ENCODE measurements at places on chromosomes 1 and 21.

GRCh38 chr1:67630438-67631045 lies 54.5 kb upstream of the GADD45A start:
- no peak for DNase-seq

GRCh38 chr1:52771384-52771783 lies 45.1 kb downstream of the ZYG11B start:
- no peak for DNase-seq

GRCh38 chr1:181140891-181141290 lies 52.4 kb downstream of the IER5 start:
- no peak for DNase-seq

DNA sequence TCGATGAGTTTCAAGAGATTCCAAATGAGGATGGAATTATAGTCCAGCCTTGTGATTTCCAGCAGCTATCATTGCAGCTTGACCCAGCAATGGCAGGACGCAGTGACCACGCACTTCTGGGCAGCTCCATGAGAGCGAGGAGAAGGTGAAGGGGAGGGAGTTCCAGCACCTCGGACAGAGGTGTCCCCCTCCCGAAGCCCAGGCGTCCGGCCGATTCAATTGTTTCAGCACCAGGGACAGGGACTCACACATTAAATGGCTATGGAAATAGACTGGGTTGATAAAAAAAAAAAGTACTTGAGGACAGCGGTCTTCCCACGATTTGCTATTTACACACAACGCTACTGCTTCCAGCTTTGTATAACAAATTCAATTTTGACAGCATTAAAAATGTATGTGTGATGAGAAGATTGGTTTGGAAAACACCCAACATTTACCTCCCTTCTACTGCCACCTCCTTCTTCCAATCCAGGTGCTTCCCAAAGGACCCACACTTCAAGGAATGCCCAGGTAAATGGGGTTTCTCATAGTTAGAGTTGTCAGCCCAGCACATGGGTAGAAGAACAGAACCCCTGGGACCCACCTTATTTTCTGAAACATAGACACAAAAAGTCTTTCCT lies 71.8 kb downstream of the DISP3 start:
- DNase-seq, result peak; percentile 21

- no peak for DNase-seq
These were observed 9.4 kb upstream of the PLA2G2E start for GRCh38 chr1:19932866-19933265.

DNA sequence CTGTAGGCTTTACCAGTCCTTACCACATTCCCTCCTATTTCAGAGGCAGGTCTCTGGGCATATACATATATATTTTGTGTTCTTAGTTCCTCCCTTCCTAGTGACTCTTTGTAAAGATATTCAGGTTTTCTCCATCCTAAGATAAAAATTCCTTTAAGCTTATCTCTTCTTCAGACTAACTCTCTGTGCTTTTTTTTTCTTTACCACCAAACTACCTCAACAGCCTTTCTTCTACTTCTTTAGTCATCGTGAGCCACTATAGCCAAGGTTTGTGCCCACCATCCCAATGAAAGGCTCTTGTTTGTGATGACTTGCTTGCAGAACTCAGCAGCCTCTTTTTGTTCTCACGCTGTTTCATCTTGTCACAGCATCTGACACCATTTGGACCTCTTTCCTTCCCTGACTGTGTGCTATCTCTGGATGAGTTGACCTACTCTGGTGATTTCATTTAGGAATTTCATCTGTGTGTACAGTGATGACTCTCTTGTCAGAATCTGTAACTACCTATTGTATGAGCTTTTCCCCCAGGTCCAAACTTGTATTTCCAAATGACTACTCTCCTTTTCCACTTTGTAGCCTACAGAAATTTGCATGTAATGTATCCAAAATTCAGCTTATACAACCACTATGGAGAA lies 59.0 kb upstream of the MACF1 start:
- DNase-seq, result no peak

DNA sequence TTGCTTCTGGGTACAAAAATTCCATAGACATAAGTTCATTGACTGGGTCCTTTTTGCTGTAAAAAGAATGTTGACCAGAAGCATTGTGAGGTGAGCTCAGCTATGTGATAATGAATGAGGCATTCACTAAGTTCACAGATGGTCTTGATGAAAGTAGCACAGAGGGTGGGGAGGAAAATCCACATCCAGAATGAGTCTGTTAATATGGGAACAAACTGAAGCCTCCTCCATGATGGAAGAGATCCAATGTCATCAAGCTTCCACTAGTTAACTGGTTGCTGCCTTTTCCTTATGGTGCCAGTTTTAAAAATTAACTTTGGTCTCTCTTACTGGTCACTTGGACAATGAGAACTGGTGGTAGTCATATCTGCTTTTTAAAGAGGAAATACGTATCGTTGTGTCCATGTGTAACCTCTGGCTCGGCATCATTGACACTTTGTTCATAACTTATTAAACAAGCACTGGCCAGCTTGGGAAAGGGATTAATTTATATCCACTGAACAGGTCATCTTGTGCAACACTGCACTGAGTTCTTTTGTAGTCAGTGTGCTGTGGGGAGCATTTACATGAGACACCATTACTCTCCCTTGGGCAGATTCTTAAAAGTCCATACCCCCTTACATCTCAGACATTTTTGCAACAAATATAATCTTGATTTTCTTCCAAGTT lies 88.6 kb downstream of the ADAMTS1 start:
- DNase-seq, result no peak

DNA sequence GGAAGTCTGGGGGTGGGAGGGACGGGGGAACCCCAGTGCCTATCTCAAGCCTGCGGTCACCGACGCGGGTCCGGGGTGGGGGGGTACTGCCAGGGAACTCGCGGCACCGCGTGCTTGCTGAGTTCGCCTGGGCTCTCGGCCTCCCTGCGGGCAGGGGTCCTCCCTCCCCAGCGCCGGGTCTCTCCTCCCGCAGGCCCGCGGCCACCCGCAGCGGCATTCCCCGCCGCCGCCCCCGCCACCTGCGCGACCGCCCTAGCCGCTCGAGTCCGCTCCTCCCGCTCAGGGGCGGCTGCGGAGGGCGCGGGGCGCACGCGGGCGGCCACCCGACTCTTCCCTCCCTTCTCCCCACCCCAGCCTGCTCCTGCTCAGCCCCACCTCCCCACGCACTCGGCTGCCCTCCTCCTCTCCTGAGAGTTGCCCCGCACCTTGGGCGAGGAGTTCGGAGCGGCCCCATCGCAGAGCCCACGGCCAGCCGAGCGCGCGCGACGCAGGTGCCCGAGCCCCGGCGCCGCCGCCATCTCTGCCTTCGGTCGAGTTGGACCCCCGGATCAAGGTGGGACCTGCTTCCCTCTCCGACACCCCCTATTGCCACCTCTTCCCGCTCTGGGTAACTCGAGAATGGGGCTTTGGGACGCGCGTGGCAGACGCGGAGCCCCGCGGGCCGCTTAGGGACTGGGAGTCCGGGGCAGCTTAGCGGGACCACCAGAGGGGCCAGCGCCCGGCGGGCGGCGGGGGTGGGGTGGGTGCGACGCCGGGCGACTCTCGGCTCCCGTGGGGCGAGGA lies 105.0 kb downstream of the LEPR start:
- no peak for DNase-seq

- no peak for DNase-seq
These were observed 1.2 kb upstream of the HIVEP3 start for GRCh38 chr1:41919764-41920397.

DNA sequence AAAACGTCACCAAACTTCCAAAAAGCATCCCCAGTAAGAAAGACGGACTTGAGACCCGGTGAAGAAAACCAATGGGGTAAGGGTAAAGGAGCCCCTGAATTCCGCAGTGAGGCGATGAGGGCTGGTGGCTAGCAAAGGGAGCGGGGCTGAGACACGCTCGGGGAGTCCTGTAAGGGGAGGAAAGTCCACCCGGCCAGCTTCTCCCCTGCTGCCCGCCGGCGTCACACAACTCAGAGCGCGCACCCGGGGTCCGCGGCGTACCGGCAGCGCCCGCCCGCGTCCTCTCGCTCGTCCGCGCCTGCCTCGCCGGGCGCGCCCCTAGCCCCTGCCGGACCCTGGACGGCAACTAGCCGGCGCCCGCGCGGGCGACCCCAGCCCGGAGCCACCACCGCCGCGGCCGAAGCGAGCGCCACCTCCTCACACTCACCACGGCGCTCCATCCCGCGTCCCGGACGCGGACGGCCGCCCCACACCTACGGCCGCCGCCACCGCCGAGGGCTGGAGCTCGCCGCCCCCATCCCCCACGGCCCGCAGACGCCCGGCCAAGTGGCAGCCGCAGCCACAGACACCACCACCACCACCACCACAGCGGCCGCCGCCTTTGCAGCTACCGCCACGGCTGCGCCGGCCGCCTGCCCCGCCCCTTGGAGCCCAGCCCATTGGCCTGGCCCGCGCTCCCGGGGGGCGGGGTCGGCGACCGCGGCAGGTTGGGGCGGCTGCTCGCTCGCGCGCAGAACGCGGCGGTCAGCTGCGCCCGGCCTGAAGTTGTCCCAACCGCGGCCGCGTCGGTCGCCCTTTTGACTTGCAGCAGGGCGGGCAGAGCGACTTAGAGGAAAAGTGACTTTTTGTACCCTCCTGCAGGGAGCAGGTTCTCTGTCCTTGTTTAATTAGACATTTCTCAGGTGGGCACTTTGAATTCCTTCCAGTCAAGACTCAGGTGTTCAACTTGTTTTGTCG lies 10.0 kb upstream of the ARHGAP29 start:
- DNase-seq, result no peak

DNA sequence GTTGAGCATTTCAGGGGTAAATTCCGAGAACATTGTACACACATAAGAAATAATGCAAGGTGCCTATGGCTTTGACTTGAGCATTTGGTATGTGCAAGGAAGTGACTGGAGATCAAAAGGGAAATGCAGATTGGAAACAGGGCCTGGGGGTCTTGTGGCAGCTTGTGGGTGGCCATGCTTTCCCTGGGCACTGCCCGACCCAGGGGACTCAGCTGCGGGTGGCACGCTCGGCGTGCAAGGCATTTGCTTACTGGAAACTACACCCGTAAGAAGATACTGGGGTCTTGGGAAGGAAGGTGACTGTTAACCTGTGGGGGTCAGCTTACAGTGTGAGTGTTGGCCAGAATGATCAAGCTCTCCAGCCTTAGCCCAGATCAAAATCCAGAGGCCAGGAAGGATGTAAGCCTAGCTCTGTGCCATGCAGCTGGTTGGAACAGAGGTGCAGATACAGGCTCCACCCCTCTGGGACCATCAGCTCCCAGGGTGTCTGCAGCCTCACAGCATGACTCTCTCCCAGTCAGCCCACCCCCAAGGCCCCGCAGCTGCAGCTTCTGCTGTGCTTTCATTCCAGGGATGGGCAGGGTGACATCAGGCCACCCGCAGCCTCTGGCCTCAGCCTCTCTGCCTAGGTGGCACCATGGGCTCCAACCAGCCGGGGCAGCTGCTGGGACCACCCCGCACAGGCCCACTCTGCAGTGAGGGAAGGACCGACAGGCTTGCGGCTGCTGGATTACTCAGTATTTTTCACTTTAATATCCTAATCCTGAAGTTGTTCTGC lies 55.1 kb downstream of the KIF26B start:
- no peak for DNase-seq

Data from substantia nigra (tissue), 51 donors.